ENCODE measurements at places on chromosomes 12 and 14. TPM values are rescaled to one million over a fixed set of nuclear protein-coding genes. Genes with fewer than 3 reads are reported as not detected.

DNA sequence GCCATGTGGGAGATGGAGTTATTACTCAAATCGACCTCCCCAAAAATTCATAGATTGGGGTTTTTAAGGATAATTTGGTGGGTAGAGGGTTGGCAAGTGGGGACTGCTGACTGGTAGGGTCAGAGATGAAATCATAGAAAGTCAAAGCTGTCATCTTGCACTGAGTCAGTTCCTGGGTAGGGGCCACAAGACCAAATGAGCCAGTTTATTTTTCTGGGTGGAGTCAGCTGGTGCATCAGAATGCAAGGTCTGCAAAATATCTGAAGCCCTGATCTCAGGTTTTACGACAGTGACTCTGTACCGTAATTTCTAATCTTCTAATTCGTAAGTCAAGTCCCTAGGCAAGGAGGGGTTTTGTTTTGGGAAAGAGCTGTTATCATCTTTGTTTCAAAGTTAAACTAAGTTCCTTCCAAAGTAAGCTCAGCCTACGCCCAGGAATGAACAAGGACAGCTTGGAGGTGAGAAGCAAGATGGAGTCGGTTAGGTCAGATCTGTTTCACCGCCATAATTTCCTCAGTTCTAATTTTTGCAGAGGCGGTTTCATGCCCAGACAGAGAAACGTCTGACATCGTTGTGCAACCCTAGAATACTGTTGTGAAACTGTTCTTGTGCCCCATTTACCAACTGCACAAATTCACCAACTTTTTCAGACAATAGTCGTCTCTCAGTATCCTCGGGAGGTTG is 104.5 kb upstream of the SFSWAP start:
- DNase-seq = no peak

GRCh38 chr14:105223260-105223659 is 25.1 kb upstream of the BTBD6 start:
- no peak for DNase-seq

GRCh38 chr14:59755409-59756135 is 115.0 kb downstream of the RTN1 start:
- no peak for DNase-seq

- no peak for DNase-seq
Measured at GRCh38 chr12:99027461-99027860, 382.4 kb downstream of the APAF1 start.

DNA sequence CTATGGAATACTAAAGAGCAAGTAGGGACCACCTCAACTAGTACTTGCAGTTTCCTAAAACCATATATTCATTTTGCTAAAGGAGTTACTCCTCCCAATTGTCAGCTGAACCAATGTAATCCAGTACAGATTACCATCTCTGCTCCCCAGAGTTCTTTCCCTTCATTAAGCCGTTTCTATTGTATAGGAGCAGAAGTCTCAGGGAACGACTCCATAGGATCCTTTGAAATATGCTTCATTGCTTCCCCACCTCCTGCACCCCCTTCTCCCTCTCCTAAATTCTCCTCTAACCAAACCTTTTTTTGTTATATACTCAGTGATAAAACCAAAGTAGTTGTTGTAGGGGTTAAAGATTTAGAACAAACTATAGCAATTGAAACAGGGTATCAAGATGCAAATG is 30.7 kb upstream of the LALBA start:
- DNase-seq = no peak

GRCh38 chr12:101592921-101593320 is 1.9 kb upstream of the MYBPC1 start:
- DNase-seq = no peak

DNA sequence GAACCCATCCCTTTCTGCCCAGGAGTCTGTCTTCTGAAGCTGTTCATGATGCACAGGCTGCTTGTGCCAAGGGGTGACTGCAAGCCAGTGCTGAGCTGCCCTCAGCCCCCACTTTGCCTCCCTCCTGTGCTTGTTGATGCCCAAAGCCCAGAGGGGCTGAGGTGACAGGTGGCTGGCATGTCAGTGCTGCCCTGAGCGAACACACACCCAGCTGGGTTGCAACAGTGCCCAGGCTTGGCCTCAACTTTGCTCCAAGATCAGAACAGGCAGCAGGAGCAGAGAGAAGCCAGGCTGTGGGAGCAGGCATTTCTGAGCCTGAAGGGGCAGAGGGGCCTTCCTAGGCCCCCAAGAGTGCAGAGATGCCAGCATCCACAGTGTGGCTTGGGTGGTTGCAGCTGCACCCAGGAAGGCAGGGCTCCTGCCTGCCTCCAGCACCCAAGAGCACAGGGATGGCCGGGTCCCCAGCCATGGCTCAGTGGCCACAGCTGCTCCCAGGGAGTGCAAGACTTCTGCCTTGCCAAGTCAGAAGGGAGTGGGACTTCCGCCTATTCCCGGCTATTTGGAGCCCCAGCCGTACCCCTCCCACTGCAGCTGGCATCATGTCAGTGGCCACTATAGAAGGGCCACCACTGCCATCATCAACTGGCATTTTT is 83.1 kb downstream of the SLC16A7 start:
- DNase-seq = no peak

- no peak for DNase-seq
Measured at GRCh38 chr12:24997970-24998582, 49.2 kb upstream of the BCAT1 start.

DNA sequence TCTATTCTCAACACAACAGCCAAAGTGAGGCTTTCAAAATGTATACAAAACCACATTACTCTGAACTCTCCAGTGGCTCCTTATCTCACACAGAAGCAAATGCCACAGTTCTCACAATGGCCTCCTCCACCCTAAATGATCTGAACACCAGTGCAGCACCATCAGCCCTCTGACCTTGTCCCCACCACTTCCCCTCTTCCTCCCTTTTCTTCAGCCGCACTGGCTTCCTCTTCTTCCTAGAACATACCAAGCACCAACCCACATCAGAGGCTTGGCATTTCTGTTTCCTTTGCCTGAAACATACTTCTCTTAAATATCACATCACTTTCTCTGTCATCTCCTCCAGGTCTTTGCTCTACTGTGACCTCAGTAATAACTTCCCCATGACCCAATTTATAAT is 66.3 kb downstream of the GPR135 start:
- no peak for DNase-seq

DNA sequence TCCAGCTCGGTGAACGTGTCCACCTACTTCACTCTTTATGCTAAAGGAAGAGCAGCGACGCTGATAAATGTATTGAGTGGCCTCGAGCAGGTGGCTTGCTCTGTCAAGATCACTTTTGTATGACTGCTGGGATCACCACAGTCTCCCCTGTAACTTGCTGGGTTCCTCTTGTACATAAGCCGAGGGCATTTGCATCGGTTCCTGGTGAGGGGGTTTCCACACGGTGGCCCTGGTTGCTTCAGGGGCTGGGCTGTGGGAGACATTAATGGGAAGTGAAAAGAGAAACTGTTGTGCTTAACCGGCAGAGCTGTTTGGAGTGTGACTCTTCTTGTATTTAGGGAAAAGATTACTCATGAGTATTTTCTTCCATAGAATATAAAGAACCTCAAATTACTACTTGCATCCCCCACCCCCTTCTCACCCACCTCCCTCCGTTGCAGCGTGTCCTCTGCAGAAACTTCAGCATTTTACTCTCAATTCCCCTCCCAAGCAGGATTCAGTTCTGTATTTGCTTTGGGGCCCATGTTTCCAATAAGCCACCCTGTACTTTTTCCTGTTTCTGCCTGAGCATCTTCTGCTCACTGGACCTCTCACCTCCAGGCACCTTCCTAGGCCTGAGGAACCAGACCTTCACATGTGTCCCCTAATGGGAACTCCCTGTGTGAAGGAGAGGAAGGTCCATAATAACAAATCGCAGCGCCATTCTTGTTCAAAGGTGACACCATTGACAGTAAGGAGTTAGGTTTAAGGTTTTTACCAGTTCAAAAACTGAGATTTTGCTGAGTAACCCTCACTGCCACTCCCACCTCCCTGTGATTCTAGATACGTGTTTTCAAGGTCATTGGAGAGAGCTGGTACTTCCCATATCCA is 187.0 kb downstream of the ETV6 start:
- DNase-seq = no peak

GRCh38 chr12:475286-475685 is 15.5 kb downstream of the B4GALNT3 start:
- DNase-seq = no peak

DNA sequence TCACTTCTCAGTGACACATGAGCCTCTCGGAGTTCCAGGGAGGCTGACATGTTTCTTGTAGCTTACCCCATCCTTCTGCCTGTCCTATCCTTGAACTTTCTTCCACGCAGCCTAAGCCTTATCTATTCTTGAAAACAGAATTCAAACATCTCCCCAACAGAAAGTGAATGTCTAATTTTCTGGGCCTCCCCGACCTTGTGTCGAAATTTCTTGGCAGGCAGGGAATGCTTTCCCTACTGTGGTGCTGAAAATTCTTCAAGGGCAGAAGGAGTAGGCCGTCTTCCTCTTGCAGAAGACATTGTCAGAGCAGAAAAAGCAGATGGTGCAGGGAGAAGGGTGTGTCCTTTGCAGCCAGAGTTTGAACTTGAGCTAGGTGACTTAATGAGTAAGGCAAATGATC is 63.0 kb upstream of the TCL1B start:
- no peak for DNase-seq

- DNase-seq = no peak
Measured at GRCh38 chr12:126258190-126258589, 1193.0 kb downstream of the AACS start.

- DNase-seq = no peak
Measured at GRCh38 chr14:86333493-86333892, 803.5 kb downstream of the FLRT2 start.

- DNase-seq = no peak
Measured at GRCh38 chr12:14981049-14981448, 8.2 kb downstream of the PDE6H start.

DNA sequence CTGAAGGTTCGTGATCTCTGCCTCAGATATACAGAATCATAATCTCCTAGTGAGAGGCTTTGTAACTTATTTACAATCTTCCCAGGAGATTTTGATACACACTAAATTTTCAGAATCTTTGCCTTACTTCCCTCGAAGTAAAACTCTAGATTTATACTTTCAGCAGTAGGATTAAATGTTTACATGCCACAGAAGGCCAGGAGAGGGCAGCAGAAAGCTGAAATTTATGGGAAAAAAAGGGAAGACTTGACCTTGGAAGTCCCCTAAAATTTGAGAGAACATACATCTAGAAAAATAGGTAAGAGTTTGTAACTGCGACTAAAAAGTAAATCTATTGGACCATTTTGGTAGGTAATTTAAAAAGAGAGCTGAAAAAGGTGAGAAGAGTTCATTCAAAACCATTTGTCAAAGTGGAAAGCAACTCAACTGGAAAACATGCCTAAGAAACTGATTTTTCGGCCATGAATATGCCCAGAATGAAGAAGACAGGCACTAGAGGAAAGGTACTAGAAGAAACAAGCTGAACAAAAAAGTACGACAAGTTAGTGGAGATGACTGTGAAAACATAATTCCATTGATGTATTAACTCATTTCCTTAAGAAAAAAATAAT is 242.0 kb upstream of the MDGA2 start:
- DNase-seq = no peak

- DNase-seq = no peak
Measured at GRCh38 chr12:32457251-32458025, 58.1 kb downstream of the FGD4 start.

HCFC2 gene
- 17.4 TPM for total RNA-seq

EFS gene
- total RNA-seq = 0.42 TPM

RD3L gene
- 0.09 TPM for total RNA-seq

TAS2R46 gene
- 6.7 TPM for total RNA-seq

OVCH1 gene
- 0.08 TPM for total RNA-seq

TAS2R20 gene
- total RNA-seq = 1.4 TPM

HELB gene
- 8.0 TPM for total RNA-seq

FLVCR2 gene
- 13.1 TPM for total RNA-seq

DLGAP5 gene
- total RNA-seq = 42.5 TPM

HSPB8 gene
- total RNA-seq = 1.5 TPM

SLC25A29 gene
- total RNA-seq = 13.9 TPM

MYH6 gene
- 0.05 TPM for total RNA-seq

KLHL42 gene
- 8.8 TPM for total RNA-seq

ACSM4 gene
- not detected for total RNA-seq

CPNE8 gene
- total RNA-seq = 17.3 TPM

ZC2HC1C gene
- 5.9 TPM for total RNA-seq

MYO1A gene
- 0.28 TPM for total RNA-seq

SPTB gene
- 0.33 TPM for total RNA-seq

OLR1 gene
- 0.37 TPM for total RNA-seq

DEPDC4 gene
- 1.7 TPM for total RNA-seq
